Glutamatergic neuron (in vitro differentiated cells): ENCODE measurements at places on chromosomes 1 and 21. TPM values are rescaled to one million over a fixed set of nuclear protein-coding genes. Genes with fewer than 3 reads are reported as not detected.

TIE1 gene
- total RNA-seq, result 11.3 TPM

RHCE gene
- total RNA-seq, result 1.2 TPM

PLPPR4 gene
- total RNA-seq, result 0.29 TPM

PCP4 gene
- total RNA-seq, result 1.9 TPM

SPRR3 gene
- total RNA-seq, result not detected
